ENCODE measurements at places on chromosomes 7 and 10.

DNA sequence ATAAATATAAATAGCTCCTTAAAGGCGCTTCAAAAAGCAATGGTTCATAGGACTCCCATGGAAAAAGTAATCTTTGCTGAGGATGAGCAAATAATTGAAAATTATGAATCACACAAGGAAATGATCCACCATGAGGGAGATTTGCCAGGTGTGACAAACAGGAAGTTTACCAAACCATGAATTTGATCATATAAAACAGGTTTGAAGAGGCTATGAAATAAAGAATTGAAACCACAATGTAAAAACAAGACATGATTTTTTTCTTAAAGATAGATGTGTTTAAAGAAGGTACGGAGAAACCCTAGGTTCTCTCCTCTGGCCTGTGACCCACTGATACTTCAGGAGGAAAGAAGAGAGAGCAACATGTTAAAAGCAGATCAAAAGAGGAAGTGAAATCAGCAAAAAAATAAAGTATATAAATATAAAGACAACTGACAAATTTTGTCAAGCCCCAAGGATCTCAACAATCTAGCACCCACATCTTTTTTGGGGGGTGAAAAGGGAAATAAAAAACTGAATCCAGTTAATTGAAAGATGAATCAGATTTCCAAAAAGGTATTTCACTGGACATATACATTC, 111.3 kb upstream of the ASAH2 start:
- no peak for DNase-seq

- DNase-seq, result no peak
Observed at GRCh38 chr7:107592361-107593024, 12.4 kb downstream of the BCAP29 start.

- no peak for DNase-seq
Observed at GRCh38 chr10:60803433-60803832, 25.2 kb downstream of the CDK1 start.

- no peak for DNase-seq
Observed at GRCh38 chr10:125039354-125039769, 97.4 kb downstream of the ZRANB1 start.

GRCh38 chr7:80740778-80741545, 102.5 kb downstream of the CD36 start:
- no peak for DNase-seq

GRCh38 chr10:103451091-103451813, 918 bp downstream of the CALHM2 start:
- DNase-seq, result peak; percentile 74

- no peak for DNase-seq
Observed at GRCh38 chr7:122550545-122550944, 148.4 kb downstream of the RNF133 start.

GRCh38 chr10:79230328-79230830, 116.9 kb upstream of the PPIF start:
- DNase-seq, result no peak

- DNase-seq, result no peak
Observed at GRCh38 chr7:28207486-28208158, 27.0 kb upstream of the JAZF1 start.

Data from CD4-positive, alpha-beta T cell treated with Interleukin-6 for 4 hours (primary cell).